GM19239 (cell line): ENCODE measurements at places on chromosomes 3 and 15.

DNA sequence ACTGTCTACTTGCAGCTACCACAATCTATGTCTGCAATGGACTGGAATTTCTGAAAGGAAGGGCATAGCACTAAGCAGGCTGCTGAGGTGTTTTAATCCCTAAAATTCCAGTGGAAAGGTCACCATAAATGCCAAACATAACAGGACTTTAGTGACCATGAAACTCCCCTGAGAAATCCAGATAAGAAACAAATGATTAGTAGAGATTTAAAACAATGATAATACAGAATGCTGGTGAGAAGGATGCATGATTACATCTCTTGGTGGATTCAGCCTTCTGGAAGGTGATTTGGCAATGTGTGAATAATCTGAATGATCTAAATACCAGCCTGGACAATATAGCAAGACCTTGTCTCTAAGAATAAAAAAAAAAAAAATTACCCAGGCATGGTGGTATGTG, 475.0 kb upstream of the CBLB start:
- DNase-seq = no peak

DNA sequence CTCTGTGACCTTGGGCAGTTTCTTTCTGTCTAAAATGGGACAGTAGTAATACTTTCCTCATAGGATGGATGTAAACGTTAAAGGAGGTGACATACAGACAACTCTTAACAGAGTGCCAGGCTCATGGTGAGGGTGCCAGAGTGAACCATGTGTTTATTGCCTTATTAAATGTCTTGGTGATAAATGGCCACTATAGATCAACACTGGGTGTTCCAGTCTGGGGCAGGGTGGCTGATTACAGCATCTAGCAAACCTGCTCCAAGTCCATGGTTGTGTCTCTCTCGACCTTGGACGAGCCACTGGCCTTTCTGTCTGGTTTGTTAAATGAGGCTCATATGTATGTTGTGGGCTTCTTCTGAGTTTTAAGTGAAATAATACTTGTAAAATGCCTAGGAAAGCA, 75.1 kb downstream of the TRAK1 start:
- DNase-seq = no peak

DNA sequence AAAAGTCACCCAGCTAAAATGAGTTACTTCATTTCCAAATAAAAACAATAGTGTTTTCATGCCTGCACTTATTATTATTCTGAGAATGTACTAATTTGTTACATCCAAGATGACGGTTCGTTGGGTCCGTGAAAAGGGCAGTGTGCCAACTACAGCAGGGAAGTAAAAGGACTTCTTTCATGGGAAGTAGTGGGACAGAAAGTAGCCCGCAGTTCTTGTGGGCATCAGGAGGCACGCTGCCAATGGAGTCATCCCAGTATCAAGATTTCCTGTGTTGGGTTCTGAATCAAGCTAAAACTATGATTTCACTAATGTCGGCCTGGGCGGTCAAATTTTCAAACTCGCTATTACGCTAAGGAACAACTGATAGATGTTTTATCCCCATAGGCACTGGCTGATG, 254.5 kb upstream of the SOX2 start:
- DNase-seq = no peak

GRCh38 chr3:186839874-186840641, 2.5 kb upstream of the ADIPOQ start:
- DNase-seq = no peak

- no peak for DNase-seq
Observed at GRCh38 chr15:33131552-33132232, 62.8 kb downstream of the FMN1 start.

DNA sequence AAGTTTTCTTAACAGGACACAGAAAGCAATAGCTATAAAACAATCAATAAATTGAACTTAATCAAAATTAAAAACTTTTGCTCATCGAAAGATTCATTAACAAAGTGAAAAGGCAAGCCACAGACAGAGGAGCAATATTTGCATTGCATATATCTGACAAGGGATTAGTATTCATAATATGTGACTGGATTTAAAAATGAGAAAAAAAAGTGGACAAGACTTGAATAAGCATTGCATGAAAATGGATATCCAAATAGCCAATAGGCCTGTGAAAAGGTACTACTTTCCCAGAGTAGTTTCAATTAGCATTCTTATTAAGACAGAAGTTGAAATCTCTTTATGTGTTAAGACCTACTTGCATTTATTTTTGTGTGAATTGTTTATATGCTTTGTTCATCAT, 84.7 kb downstream of the CORO2B start:
- DNase-seq = no peak

DNA sequence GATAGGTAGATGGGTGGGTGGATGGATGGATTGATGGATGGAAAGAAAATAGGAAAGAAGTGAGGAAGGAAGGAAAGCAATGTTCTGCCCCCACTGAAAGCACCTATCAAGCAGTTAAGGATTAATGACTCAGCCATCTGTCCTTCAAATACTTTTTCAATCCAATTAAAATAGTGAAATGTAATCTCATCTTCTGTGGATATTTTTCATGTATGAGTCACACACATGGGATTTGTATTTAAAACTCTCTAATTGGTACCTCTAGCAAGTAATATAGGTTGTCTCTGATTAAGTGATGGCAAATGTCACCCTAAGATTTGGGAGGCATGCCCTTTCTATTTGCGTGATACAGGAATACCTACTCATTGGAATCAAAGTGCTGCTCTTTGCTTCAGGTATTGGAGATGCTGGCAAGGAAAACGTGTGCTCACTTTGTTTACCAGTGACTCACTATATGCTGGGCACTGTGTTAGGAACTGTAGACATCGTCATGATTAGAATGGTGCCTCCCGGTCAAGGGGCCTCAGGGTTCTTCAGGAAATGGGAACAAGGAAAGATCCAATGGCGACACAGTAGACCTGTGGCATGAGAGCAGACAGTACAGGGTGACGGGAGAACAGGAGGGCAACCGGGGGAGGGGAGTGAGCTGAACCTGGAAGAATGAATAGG, 230.1 kb downstream of the CLSTN2 start:
- no peak for DNase-seq

DNA sequence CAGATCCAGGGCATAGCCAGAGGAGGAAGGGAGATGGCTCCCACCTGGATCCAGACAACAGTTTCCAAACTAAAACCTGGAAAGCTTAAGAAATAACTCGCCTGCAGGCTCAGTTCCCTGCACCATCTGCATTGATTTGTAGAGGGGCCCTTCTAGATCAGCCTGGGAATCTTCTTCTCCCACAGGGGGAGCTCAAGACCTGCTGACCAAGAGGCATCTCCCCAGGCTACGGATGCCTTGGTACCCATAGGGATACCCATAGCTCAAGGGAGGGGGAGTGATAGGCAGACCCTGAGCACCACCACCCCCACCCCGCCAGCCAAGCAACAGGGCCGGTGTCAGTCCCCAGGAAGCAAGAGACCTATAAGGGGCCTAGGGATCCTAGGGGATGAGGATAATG, 28.0 kb upstream of the DCLK3 start:
- peak; percentile 12 for DNase-seq

- DNase-seq = no peak
Observed at GRCh38 chr3:64259636-64260035, 34.4 kb upstream of the PRICKLE2 start.

DNA sequence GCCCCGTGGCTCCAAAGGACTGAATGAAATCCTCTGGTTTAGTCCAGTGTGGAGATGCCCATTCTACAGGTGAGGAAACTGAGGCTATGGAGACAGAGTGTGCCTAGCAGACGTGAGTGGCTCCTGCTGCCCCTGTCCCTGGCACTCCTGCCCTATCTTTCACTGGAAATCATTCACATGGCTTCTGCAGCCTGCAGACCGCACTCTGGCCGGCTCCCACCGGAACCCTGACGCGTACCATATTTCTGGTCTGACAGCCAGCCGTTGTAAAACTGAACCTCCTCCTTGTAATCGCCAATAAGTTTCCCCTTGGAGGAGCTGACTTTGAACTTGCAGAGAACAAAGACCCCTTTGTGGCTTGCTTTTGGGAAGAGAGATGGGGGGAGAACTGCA, 136.5 kb downstream of the CHSY1 start:
- DNase-seq = no peak

DNA sequence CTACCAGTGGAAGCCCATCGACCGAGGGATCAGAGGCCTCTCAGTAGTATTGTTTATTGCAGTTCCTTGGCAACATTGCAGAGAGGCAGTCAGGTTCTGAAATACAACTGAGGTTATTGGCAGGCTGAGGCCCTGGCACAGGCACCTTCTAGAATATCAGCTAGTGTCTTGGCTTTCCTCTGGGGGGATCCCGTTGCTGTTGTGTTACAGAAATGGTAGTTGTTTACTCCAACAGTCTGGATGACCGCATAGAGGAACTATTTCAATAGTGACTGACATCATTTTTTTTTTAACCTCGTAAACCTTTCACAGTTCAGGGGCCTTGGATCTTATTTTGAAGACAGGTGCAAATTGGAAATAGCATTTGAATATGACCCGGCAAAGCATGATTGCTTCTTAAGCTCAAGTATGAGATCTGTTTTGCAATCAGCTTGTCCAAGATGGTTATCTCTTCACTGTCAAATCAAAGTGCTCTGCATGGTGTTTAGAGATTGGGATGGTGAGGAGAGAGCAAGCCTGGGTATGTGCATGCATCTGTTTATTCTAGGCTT, 63.9 kb downstream of the PGPEP1L start:
- DNase-seq = no peak

- DNase-seq = no peak
Observed at GRCh38 chr15:58346361-58346760, 85.4 kb upstream of the LIPC start.

- no peak for DNase-seq
Observed at GRCh38 chr15:97126553-97127233, 796.2 kb downstream of the NR2F2 start.

GRCh38 chr3:99118381-99118780, 216.9 kb upstream of the DCBLD2 start:
- no peak for DNase-seq

DNA sequence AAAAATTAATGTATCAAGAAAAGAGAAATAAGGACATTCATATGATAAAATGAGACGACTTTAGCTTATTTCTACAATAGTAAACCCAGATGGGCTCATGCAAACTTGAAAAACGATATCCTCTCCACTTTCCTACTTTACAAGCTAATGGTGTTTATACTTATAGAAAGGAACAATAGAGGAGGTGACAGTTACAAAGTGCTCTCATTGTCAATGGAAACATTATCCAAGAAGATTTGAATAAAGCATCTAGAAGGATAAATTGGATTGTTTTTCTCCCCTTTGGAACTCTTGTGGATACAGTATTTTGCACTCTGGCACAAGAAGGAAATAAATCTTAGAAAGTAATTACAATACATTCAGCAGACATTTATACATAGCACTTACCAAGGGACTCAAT, 20.2 kb upstream of the CCDC66 start:
- no peak for DNase-seq

- DNase-seq = no peak
Observed at GRCh38 chr15:83339396-83339795, 54.9 kb upstream of the BNC1 start.

GRCh38 chr3:19013879-19014278, 134.4 kb upstream of the KCNH8 start:
- no peak for DNase-seq

GRCh38 chr3:66398228-66399025, 102.4 kb downstream of the LRIG1 start:
- DNase-seq = no peak

- peak; percentile 17 for DNase-seq
Observed at GRCh38 chr3:10950476-10951294, 41.9 kb upstream of the SLC6A1 start.

DNA sequence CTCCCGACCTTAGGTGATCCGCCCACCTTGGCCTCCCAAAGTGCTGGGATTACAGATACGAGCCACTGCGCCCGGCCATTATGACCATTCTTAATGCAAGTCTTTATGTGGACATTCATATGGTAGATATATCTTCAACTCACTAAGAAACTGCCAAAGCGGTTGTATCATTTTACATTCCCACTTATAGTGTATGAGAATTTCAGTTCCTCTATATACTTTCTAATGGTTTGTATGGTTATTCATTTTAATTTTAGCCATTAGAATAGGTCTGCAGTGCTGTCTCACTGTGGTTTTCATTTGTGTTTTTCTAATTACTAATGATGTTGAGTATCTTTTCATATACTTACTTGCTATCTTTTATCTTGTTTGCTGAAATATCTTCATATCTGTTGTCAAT, 32.5 kb downstream of the TCF12 start:
- no peak for DNase-seq

DNA sequence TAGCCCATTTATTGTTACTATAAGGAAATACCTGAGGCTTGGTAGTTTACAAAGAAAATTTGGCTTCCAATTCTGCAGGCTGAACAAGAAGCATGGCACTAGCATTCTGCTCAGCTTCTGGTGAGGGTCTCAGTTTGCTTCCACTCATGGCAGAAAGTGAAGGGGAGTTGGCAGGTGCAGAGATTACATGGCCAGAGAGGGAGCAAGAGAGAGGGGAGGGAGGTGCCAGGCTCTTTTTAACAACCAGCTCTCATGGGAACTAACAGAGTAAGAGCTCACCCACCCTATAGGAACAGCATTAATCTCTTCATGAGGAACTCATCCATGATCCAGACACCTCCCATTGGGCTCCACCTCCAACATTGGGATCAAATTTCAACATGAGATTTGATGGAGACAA, 437.9 kb downstream of the CHL1 start:
- no peak for DNase-seq

DNA sequence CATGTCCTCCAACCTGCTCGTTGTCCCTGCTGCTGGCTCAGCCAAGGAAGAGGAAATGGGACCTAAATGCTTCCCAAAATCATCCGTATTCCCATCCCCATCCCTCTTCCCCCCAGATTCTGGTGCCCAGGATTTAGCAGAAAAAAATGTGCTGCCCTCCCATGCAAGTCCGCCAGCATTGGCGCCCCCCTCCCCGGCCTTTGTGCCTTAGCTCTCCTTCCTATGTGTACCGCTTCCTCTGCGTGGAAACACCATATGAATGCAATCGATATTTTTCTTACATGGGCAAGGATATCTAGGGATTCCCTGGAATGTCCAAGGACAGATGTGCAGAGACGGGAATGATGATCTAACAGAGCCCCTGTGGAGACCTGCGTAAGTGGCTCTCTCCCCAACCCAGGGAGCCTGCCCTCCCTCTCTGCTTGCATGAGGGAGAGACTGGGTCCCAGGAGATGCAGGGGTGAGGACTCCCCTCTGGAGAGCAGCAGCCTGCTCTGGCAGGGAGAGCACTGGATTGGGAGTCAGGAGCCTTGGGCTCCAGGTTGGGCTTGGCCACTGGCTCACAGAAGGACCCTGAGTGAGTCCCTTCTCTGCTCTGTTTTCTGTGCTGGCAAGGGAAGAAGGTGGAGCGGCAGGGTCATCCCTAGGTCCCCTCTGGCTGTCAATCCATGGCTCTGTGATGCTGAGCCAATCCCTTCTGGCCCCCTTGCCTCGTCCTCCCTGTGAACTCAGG, 227.2 kb downstream of the XXYLT1 start:
- no peak for DNase-seq
